Cardiac septum (tissue), 1 donor: ENCODE measurements at places on chromosomes 6 and 20. TPM values are rescaled to one million over a fixed set of nuclear protein-coding genes. Genes with fewer than 3 reads are reported as not detected.

- no peak for DNase-seq
Measured at GRCh38 chr20:46206992-46207549, 89.0 kb downstream of the CD40 start.

The RPP40 gene
- total RNA-seq = 3.6 TPM

- no peak for DNase-seq
Measured at GRCh38 chr20:40612837-40613236, 76.2 kb downstream of the MAFB start.

The VGLL2 gene
- 38.1 TPM for total RNA-seq

DNA sequence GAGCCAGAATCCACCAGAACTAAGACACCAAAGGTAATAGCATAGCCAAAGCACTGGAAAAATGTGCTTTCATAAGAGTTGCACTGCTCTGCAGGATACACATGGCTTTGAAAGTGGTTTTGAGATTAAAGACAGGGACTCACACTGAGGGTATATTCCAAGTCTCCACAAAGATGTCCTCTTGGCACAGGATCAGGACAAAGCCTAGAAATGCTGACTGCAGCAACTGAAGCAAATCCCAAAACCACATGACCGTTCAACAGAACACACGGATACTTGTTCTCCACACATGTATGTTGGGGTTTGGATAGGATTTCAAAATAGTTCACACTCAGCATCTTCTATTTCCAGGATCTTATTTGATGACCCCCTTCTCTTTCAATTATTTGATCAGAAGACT is 364.3 kb upstream of the HSF2 start:
- DNase-seq = no peak

- no peak for DNase-seq
Measured at GRCh38 chr6:51303338-51303737, 484.7 kb downstream of the TFAP2B start.

The ERVFRD-1 gene
- not detected for total RNA-seq

The CDH4 gene
- not detected for total RNA-seq

GRCh38 chr6:38012573-38012972 is 193.0 kb downstream of the ZFAND3 start:
- DNase-seq = no peak

DNA sequence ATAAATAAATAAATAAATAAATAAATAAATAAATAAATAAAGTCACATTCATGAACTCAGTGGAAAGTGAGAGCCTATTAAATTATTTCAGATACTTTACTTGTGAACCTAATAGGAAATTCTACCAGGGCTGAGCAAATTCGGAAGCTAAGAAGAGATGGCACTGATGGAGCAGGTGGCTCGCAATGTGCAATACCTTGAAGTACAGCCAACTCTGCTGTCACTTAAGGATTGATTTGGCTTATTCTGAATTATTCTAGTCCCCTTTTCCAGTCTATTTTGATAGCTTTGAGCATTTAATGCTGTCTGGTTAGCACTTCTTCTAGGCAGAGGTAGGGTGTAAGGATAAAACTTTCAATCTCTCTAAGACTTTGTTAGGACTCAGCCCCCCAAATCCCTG is 395.8 kb upstream of the PLCB4 start:
- no peak for DNase-seq

The SNX21 gene
- total RNA-seq = 19.5 TPM

The IMPG1 gene
- total RNA-seq = not detected

GRCh38 chr6:57019434-57019833 is 27.1 kb upstream of the KIAA1586 start:
- no peak for DNase-seq

The OTOR gene
- total RNA-seq = not detected

The SIRPG gene
- not detected for total RNA-seq

DNA sequence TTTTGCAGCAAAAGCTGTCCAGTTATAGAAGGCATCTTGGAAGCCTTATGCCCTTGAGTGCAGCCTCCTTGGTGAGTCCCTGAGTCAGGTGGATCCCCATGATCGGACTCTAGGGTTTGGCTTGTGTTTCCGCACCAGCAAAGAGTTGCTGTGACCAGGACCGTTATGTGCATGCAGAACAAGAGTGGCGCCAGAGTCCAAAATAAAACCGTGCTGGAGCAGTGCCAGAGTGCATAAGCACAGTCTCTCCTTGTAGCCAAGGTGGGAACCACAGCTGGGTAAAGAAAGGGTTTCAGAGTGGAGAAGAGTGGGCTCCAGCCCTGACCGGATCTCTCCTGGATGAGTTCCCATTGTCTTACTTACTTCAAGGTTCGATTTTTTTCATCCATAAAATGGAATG is 58.6 kb downstream of the FOXA2 start:
- DNase-seq = no peak

DNA sequence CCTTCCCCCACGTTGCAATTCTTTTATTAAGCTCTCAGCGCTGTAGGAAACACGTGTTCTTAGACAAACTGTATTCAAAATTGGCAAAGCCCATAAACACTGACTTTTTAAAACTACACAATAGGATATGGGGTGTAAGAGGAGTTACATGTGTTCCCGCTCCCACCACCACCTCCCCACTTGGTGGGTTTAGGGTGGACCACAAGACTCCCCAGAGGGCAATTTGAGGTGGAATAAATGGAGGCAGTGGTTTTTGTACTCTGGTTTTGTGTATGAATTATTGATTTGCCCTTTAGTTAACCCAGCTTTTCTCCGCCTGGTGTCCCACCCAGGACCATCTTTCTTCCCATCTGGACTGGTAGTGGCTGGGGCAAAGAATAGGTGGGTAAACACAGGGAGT is 3.7 kb downstream of the UQCC2 start:
- no peak for DNase-seq

The LY6G6D gene
- not detected for total RNA-seq

GRCh38 chr6:31396422-31397152 is 6.8 kb upstream of the MICA start:
- peak; percentile 92 for DNase-seq

The PIM1 gene
- total RNA-seq = 16.6 TPM

The PRICKLE4 gene
- total RNA-seq = 1.7 TPM

- DNase-seq = no peak
Measured at GRCh38 chr6:116971959-116972358, 94.9 kb downstream of the RFX6 start.

The ESR1 gene
- 0.75 TPM for total RNA-seq

The CCN2 gene
- total RNA-seq = 76.5 TPM

DNA sequence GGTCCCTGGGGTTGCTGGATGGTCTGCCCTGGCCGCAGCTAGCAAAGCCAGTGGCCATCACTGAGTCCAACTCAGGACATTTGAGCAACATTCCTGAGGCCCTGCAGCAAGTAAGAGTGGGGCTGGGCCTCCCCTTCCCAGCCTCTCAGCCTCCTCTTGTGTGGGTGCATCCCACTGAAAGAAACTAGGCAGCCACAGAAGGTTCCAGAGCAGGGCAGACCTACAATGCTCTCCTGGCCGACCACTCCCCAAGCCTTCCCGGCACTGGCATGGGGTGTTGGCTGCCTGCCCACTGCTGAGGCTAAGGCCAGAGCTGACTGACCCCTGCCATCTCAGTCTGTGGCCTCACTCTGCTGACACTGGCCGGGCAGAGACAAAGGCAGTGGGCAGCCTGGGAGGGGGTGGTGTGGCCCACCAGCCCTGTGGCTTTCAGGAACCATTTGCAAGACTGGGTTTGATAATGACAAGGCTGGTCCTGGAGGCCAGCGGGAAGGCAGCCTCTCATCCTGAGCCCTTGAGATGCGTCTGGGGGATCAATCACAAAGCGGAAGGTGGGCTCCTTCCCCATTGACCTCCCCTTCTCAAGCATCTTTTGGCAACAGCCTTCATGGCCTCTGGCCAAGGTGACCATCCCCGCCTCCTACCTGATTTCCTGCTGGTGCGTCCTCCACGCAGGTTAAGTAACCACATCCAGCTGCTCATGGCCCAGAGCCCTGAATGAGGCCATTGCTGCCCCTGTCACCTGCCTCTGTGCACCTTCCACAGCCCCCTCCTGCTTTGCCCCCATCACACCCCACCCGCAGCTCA is 9.6 kb downstream of the DLGAP4 start:
- DNase-seq = peak; percentile 67

DNA sequence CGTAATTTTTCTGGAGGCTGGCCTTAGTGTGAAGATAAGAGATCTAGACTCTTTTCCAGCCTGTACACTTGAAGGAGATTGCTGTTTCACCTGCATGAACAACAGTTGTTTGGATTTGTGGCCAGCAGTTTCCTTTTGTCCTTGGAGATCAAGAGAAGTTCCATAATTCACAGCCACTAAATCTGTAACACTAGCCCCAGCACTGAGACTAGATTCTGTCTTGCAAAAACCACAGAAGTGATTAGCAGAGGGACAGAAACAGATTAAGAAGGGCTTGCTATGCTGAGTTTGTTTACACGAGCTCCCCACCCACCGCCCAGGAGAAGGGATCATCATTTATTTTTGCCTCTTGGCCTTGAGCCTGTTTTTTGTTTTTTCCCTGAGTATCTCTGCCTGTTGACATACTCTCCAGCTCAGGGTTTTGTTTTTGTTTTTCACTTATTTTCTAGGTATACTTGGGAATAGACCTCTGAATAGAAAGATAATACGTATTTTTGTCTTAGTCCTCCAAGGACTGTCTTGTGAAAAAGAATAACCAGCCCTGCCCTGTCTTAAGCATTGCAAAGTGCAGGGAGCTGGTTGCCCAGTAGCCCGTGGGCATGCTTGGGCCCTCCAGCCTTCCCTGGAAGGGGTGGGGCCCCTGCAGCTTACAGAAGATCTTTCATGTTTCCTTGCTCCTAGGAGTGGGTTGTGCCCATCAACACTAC is 93.1 kb upstream of the SOX4 start:
- DNase-seq = no peak

The SAMD3 gene
- total RNA-seq = 0.22 TPM

- no peak for DNase-seq
Measured at GRCh38 chr20:20198011-20198410, 145.7 kb downstream of the CFAP61 start.

The APCDD1L gene
- 1.4 TPM for total RNA-seq
